ENCODE measurements at places on chromosomes 1 and 21. TPM values are rescaled to one million over a fixed set of nuclear protein-coding genes. Genes with fewer than 3 reads are reported as not detected.

DNA sequence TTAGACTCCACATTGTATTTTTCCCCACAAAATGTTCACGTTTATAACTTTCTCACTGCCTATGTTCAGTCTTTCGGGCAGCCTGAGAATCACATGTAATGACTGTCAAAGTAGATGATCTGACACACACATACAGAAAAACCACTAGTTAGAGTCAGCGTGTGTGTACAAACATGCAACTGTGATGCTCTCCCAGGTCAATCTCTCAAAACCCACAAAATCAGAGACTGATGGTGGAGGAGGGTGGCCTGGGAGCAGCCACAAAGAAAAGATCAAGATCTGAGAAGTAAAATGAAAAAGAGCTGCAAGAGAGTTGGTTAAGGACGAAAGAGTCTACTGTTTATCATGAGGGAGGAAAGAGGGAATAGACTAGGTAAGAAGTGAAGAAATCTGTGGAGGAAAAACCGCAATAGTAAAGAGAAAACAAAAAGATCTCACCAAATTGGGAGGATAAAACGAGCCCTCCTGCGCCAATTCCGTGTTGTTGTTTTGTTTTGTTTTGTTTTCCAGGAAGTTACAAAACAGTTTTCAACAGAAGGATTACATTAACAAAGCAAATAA is 2.3 kb downstream of the EGLN1 start:
- DNase-seq = no peak

The PLEKHA6 gene
- total RNA-seq = 131 TPM

DNA sequence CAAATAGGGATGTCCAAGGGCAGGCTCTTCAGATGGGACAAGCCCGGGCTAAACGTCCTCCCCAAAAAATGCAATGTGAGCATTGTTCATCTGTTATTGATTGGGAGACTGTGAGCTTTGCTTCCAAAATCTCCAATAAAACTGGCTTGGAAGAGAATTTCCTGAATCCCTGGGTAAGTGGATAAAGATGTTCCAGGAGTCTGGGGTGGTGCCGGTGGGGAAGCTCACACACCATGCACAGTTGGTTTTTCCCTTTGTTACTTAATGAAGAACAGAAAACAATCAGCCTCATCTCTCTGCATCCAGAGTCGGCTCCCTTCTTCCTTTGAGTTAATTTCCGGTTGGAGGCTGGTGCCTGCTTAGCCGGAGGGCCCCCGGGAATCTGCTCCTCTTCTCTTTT is 72.1 kb upstream of the ZBTB40 start:
- DNase-seq = no peak

The MYOCOS gene
- total RNA-seq = not detected

The FAAH gene
- 84.5 TPM for total RNA-seq

DNA sequence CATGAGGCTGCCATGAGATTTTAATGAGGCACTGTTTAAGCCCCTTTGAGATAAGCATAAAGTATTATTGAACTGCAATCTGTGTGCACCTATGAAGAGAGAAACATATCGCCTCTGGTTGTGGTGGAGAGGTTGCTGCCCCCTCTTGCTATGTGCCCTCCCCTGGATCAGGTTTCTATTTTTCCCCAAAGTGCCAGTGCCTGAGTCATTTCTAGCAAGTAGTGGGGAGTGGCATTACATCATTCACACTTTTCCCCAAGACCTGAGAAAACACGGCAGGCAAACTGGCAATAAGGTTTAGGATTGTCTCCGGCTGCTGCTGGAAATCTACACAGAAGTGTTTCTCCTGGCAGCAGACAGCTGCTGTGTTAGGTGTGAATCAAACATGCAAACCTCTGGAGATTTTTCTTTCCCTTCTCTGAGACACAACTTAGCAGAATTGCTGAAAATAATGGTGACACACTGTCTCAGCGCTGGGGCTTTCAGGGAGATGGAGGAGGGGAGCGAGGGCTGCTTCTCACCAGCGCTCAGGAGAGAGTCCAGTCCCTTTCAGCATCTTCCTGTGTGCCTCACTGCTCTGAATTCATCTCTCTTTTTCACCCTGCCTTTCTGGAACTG is 13.7 kb upstream of the RGS16 start:
- DNase-seq = no peak

The TMEM51 gene
- total RNA-seq = 27.4 TPM

- DNase-seq = no peak
Observed at GRCh38 chr1:183303323-183303645, 114.9 kb downstream of the NMNAT2 start.

The GPR37L1 gene
- total RNA-seq = 0.76 TPM

- DNase-seq = no peak
Observed at GRCh38 chr1:38860454-38860795, 853 bp upstream of the RRAGC start.

Data from left colon (tissue), 2 donors.